ENCODE measurements at places on chromosomes 4 and X.

DNA sequence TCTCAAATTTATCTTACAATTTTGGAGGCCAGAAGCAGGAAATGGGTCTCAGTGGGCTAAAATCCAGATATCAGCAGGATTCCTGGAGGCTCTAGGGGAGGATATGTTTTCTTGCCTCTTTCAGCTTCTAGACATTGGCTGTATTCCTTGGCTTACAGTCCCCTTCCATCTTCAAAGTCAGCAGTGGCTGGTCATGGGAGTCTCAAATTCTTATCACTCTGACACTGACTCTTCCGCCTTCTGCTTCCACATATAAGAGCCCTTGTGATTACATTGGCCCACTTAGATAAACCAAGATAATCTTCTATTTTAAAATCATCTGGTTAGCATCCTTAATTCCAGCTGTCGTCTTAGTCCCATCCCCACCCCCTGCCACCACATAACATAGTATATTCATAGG, 113.0 kb downstream of the PCDH7 start:
- DNase-seq: no peak

- DNase-seq: no peak
Measured at GRCh38 chr4:147582386-147583060, 34.7 kb upstream of the TMEM184C start.

GRCh38 chrX:114073926-114074325, 510.0 kb upstream of the HTR2C start:
- DNase-seq: no peak

DNA sequence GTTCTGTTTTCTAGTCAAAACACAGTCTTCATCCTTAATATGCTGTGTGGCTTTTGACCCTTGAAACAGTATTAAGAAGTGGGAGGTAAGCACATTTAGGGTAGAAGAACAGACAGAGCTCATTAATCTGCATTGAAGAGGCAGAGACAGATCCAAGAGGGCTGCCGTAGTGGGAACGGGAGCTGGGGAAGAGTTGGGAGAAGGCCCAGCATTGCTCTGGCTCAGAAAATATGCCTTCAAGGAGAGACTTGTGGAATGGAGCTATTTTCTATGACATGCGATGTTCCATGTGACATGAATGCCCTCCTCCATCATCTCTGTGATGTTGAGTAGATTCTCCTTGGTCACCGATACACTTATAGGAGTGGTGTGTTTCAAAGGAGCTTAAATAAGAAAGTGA, 273.3 kb upstream of the BOD1L1 start:
- no peak for DNase-seq

- no peak for DNase-seq
Measured at GRCh38 chr4:152786627-152787026, 6.9 kb downstream of the ARFIP1 start.

DNA sequence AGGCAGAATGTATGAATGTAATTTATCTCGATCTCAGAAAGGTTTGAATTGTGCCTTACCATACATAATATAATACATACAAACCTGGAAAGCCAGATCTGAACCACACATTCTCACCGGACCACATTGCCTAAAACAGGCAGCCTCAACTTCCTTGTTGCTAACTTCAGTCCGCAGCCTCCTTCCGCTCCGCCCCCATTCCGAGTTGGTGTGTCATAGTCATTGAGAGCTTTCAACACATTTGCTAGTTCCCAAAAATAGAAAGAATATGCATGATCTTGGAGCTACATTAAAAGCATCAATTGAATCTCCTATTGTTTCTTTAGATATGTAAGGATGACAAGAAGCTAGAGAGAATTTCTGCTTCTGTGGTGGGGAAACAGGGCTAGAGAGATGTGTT, 127.2 kb downstream of the ARHGEF9 start:
- DNase-seq: no peak

DNA sequence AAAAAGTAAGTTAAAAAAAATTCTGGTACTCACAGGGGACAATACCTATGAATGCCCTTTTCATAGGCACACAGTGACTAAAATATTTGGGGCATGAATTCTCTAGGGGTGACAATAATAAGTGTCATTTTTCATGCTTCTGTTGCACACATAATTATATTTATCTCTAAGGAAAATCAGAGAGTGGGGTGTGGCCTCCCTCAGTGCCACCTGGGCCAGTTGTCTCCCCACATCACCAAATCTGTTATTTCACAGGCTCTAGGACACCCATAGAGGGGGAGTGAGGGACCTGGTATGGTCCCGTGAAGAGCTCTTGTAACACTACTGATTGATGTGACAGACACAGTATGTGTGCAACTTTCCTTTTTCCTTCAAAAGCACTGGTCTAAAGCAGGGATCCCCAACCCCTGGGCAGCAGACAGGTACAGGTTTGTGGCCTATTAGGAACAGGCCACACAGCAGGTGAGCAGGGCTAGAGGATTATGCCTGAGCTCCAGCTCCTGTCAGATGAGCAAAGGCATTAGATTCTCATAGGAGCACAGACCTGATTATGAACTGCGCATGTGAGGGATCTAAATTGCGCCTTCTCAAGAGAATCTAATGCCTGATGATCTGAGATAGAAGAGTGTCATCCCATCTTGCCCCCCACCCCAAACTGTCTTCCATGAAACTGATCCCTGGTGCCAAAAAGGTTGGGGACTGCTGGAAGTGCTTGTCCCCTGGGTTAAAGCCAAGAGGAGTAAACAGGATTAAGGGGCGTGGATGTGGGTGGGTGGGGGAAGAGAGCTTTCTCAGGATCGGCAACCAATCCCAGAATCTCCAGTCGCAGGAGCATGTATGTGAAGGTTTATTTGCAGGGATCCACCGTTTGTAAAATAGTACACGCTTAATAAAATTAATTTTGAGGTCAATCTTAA, 856 bp downstream of the SLC9B1 start:
- no peak for DNase-seq

DNA sequence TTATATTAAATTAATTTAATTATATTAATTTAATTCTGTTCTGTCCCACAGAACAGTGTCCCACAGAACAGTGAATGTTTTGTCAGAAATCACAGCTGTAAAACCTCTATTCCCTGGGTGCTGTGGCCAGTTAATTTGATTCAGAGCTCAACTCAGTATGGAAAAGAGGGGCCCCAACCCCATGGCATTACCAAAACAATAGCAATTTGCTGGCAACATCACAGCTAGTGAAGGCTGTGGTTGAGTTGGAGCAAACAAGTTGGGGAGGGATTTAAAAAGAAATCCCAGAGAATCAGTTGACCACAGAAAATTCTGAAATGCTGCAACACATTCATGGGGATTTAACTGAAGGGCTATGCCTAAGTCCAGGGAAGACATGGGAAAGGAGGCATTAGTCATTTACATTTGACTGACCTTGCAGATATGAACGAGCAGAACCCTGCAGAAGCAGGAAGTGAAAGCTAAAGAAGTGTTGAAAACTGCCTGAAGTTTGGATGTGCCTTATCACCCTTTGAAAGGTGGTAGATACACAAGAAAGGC, 30.1 kb downstream of the PDHA2 start:
- DNase-seq: no peak

DNA sequence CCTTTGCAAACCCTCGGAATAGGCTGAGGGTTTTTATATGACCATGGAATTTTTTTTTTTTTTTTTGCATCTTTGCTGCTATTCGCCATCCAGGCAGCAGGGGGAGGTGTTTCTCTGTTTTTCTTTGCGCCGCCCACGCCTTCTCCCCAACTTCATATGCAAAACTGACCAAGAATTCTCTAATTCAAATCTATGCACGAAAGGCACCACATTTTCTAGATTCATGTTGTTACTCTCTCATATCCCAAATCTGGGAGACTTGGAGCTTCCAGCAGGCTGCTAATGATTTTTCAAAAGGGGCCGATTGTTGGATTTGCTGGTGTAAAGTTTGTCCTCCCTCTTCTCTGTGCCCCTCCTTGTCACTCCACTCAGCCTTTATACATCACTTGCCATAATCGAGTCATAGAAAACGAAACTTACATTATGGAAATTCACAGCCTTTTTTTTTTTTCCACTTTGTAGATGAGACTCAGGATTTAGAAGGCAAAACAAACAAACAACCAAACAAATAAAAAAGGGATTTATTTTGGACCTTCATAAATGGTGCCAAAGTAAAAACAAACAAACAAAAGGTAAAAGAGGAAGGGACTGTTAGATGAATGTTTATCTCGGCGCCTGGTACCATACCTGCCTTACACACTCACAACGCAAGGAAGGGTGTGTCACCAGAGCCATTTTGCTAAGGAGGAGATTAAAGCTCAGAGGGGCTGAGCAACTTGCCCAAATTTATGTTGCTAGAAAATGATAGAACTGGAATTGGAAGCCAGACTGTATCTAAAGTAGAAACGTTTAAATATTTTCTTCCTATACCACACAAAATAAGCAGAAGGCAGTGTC, 29.3 kb upstream of the BOD1L1 start:
- DNase-seq: peak; percentile 28

DNA sequence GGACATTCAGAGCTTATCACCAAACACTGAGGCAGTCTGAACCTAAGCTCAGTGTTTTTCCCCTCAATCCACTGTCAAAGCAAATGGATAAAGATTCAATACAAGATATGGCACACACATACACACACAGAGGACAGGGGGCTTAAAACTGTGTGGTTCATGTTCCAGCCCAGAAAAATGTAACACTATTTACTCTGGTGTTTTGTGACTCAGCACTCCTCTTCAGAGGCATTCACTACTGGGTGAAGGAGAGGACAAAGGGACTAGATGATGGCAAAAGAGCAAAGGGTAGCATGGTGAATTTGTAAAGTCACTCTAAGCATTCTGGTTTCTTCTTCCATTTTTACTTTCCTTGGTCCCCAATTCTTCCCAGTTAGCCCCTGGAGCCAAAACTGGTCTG, 120.3 kb downstream of the ARHGEF9 start:
- no peak for DNase-seq

- DNase-seq: no peak
Measured at GRCh38 chr4:10942156-10942555, 257.6 kb upstream of the CLNK start.

GRCh38 chrX:64229154-64229553, 1.3 kb downstream of the ASB12 start:
- no peak for DNase-seq

DNA sequence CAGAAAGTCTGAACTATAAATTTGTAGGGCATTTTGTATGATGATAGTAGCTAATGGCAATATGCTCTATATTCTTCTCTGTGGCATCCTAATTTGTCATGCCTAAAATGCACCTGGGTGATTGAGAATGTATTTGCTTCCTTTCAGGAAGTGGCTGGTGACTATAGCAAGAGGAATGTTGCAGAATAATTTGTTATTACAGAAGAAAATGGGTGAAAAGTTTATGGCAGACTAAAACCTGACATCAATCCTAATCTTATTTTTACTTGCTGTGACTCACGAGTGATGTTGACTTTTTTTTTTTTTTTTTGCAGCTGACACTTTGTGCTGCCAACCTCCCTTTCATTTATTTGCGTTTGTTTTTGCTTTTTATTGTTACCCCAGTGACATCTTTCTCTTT, 141.1 kb downstream of the MSL3 start:
- no peak for DNase-seq

DNA sequence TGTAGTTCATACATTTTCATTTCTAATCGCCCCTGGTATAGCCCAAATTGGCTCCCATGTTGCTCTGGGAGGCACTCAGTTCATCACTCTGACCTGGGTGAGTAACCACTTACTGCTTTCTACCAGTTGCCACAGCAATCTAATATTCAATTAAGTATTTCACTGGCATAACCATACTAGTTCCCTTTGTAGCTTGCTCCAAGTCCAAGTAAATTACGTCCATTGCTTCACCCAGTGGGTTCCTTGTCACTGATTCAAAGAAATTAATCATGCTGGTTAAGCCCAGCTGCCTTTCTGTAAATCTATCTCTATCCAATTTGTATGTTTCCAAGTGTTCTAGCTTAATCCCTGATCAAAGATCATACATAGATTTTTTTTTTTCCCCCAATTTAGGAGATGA, 92.0 kb upstream of the CBR4 start:
- DNase-seq: no peak

- DNase-seq: no peak
Measured at GRCh38 chrX:69389101-69389501, 115.0 kb upstream of the NALF2 start.

DNA sequence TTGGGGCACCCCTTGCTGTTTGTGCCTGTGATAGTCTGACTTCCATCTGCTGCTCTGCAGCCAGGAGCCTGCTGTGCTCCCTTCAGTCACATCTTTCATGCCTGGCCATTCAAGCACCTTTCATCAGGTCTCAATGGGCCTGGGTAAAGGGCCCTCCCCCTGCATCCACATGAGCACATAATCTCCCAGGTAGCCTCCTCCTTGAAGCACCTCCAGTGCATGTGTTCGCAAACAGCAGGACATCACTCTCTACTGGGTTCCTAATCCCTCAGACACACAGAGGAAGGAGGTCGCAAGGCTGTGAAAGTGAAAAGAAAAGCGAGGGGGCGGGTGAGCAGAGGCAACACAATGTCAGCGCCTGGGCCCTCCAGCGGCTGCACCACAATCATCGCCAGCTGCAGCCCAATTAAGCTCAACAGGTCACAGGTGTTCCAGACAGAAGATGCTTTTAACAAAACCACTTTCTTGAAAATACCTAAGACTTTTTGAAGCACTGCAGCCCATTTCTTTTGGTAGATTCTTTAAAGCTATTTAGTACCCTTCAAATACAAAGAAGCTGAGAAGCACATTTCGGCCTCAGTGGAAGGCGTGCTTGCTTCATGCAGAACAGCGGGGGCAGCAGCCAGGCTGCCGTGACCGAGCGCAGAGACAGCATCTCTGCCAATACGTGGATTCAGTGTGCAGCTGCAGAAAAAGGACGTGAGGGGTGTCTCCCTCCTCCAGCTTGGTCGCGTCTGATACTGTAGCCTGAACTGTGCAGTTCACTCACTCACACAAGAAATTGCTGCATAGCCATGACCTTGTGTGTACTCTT, 92.2 kb upstream of the SPRY1 start:
- no peak for DNase-seq

DNA sequence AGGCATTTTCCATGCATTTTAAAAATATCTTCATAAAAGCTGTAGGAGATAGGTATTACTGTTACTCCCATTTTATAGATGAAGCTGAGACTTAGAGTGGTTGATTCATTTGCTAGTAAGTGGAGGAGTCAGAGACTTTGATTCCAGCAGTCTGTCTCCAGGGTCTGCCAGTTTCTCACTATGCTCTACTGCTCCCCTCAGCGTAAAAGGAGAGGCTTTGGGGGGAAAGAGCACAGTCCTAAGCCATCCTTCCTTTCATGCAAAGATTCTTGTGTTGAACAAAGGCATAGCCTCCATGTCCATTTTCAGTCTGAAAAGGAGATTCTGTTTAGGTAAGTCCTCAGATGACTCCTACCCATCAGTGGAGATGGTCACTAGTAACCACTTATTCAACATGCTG, 117.7 kb upstream of the TMEM150C start:
- no peak for DNase-seq

DNA sequence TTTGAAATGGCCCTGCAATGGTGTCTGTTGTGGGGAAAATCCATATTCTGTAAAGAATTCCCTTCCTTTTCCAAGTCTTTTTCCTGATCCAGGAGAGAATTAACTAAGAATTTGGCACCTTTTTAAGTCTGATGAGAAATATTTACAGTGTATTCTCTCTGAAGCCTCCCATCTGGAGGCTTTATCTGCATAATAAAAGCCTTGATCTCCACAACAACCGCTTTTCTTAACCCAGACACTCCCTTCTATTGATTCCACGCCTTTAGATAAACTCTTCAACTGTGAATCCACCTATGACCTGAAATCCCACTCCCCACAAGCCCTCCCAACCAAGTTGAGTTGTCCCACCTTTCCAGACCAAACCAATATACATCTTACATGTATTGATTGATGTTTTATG, 43.1 kb upstream of the TMPRSS11E start:
- DNase-seq: no peak

All from activated naive CD8-positive, alpha-beta T cell treated with anti-CD3 and anti-CD28 coated beads, Interleukin-2, amount 50 U/mL, for 16 hours (primary cell).